Hematopoietic multipotent progenitor cell treated with erythropoietin and hydrocortisone succinate and interleukin-3 and kit ligand, for 8 days (in vitro differentiated cells): ENCODE measurements at places on chromosomes 1 and 21.
A peak's percentile ranks its signal among the peaks of the same experiment; 100 is the strongest.

DNA sequence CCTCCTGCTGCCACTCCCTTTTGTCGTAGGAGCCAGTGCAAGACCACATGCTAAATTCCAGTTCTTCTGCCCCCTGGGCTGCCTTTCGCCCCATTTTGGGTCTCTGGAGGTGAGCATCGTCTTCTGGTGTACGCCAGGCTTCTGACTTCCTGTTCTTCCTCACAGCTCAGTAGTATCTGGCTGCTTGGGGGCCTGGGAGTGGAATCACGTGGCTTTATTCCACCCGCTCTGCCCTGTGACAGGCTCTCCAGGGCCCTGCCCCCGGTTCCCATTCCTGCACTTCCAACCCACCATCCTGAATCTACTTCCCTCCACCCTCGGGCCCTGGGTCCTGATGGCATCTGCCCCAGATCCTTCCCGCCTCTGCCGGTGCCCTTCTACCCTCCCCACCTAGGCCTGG, 3.6 kb downstream of the NFASC start:
- DNase-seq: no peak

DNA sequence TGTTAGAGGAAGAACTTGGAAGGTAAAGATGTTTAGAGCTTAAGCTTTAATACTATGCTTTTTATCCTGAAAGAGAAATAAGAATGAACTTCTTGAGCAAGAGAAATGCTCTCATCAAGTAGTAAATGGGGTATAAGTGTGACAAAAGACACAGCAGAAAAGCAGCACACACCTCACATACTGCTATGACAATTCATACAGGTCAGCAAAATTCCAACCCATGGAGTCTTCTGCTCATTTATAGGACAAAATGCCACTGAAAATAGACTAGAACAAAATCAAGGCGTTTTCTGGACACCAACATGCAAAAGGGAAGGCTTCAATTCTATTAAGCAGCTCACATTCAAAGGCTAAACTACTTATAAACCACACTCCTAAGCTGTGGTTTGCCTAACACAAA, 61.2 kb downstream of the EYA3 start:
- DNase-seq: no peak

- no peak for DNase-seq
These were observed 69.9 kb downstream of the OBSCN start for GRCh38 chr1:228277491-228278431.

DNA sequence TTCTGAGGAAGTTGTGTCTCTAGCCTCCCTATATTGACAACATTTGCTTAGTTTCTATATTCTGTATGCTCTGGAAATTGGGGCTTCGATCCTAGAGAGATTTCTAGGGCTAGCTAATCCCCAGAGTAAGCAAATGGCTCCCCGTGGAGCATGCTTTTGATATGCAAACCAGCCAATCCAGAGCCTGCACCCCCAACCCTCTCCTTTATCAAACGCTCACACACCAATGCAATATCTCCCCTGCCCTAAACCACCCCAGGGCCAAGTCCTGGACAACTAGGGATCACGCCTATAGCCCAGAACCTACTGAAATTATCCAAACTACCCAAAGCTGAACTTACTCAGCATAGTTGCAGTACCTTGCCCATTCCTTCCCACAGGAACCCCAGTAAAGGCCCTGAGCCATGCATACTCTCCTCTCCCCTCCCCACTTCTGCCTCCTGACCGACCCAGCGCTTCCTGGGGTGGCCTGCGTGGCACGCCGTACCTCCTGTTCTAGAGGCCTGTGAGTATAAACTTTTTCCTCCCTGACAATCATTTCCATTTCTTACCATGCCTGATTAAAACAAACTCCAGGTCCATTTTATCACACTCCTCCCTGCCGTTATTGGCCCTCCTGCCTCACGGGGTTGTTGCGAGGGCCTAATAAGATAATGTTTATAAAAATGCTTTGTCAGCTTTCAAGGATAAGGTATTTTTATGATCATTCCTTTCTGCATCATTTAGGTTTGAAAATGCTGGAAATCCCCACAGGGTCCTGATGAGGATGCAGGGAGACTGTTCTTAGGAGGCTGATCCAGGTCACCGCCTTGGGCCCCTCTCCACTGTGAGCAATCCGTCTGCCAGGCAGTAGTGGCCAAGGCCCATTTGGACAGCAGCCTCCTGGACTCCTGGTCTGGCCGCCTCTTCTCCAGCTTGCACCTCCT, 102.7 kb downstream of the TENT5C start:
- peak; percentile 92 for DNase-seq

DNA sequence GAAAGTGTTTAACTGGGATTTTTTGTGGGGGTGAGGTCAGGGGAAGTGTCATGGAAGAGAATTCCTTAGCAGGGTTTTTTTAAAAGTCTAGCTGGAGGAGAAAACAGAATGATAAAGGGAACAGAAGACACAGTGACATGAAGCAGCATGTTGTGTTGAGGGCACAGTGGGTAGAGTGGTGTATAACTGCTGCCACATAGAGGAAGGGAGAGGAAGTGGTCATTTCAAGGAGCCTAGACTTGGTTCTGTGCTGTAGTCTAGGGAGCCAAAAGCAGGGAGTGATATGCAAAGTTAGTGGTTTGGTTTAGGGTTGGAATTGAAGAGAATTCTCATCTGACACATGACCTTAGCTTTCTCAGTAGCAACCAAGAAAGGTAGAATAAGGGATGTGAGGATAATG, 10.2 kb downstream of the EEIG2 start:
- DNase-seq: peak; percentile 81

GRCh38 chr21:37435120-37435519, 68.5 kb downstream of the DYRK1A start:
- DNase-seq: peak; percentile 97

- DNase-seq: no peak
These were observed 1571.3 kb upstream of the PRMT6 start for GRCh38 chr1:105485207-105485606.

DNA sequence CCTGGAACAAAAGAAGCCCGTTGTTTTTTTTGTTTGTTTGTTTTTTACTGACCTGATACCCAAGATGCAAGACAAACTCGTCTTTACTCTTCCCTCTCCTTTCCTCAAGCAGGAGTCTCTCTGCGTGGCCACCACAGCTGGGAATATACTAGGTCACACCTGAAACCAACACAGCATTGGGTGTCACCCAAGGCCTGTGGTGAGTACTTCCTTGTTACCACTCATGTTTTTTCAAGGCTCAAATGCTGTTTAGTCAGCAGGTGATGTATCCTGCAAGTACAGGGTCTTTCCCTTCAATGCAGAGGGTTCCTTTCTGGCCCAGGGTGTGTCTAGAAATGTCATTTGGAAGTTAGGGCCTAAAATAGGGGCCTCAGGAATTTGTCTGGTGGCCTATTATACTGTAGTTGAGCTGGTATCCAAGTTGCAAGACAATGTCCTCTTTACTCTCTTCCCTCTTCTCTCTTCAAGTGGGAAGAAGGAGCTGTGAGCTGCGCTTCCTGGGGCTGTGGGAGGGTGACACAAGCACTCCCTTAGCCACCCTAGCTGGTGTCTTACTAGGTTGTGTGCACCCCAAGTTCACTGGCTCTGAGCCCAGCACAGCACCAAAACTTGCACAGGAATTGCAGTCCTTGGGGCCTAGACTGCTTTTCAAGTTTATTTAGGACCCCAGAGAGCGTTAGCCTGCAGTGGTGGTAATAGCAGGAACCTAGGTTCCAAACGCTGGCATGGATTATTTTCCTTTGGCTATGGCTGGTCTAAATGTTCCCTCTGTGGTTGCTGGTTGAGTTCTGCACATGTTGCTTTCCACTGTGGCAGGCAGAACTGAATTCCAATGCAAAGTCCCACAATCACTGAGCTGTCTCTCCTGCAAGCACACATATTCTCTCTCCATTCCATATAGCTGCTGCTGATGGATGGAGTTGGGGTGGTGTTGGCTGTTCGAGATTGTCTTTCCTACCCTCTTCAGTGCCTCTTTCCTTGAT, 91.4 kb upstream of the LYPLAL1 start:
- no peak for DNase-seq

DNA sequence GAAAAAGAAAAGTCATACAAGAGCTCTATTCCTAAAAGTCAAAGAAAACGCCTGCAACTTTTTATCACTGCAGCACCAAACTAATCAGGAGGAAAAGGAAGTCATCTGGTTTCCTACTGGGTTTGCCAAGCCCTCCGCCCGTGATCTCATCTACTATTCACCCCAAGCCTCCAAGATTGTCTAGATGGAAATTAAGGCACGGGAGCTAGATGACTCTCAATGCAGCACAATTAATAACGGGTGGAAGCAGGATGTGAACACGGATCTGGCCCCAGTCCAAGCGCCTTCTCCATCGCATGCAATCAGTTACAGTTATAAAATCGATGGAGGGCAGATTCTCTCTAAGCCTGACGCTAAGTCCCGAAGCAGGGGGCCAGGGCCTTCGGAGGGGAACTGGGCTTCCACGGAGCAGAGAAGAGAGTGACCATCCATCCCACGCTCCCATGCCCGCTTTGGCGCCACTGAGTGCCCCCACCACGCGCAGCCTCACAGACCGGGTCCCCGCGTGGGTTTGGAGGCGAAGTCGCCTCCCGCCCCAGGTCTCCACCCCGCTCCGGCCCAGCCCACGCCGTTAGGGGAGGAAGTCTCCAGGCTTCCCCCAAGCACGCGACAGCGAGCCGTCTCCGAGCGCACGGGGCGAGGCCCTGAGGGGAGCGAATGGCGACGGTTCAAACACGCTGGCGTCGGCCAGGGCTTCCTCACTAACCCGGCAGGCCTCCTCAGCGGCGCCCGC, 1.8 kb downstream of the HSF2BP start:
- peak; percentile 32 for DNase-seq

DNA sequence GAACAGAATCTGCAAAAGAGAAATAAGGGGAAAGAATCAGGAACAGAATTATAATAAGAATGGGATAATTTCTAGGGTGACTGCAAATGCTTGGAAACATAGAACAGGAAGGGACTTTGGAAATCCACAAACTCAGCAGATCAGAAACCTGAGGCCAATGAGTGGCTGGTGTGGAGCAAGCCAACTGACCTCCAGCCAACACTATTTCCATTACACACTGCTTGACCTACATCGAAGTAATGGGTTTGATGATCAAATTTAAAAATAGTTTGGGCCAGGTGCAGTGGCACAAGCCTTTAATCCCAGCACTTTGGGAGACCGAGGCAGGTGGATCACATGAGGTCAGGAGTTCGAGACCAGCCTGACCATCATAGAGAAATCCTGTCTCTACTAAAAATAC, 284.9 kb downstream of the GRIK1 start:
- no peak for DNase-seq

GRCh38 chr21:37430184-37430821, 63.7 kb downstream of the DYRK1A start:
- DNase-seq: no peak

GRCh38 chr1:155669233-155670162, 19.1 kb downstream of the YY1AP1 start:
- DNase-seq: no peak

GRCh38 chr1:208885060-208885459, 640.9 kb upstream of the PLXNA2 start:
- DNase-seq: no peak

- DNase-seq: no peak
These were observed 38.7 kb downstream of the GPR137B start for GRCh38 chr1:236181059-236181458.

- peak; percentile 79 for DNase-seq
These were observed 4.9 kb upstream of the POFUT2 start for GRCh38 chr21:45292399-45293219.

DNA sequence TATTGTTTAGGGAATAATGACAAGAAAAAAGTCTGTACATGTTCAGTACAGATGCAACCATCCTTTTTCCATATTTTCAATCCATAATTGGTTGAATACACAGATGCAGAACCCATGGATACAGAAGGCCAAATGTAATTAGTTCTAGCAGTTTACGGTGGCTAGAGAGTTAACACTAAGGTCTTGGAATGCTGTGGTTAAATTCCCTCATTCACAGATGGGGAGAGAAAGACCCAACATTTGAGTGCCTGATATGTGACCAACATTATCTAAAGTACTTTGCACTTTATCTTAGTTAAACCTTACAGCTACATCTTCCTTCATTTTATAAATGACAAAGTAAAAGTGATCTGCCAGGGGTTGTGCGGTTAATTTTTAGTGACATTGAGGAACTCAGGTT, 5.3 kb downstream of the SCMH1 start:
- peak; percentile 7 for DNase-seq

GRCh38 chr1:204592246-204592948, 76.2 kb downstream of the MDM4 start:
- DNase-seq: no peak

- DNase-seq: no peak
These were observed 16.0 kb downstream of the YARS1 start for GRCh38 chr1:32801096-32801715.

DNA sequence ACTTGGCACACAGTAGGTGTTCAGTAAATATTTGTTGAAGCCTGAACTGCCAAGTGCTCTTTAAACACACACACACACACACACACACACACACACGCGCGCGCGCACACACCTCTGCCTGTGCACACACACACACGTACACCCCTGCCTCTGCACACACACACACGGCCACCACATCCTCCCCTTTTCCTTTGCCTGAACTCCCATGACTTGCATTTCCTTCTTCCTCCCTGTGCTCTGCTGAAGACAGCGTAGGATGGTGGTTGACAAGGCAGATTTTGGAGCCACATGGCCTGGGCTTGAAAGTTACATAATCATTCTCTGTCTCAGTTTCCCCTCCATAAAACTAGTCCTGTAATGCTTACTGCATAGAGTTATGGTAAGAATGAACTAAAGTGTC, 712.3 kb downstream of the PTPRU start:
- no peak for DNase-seq
